Spleen (tissue), 13 donors: ENCODE measurements at places on chromosomes 3 and 15.

DNA sequence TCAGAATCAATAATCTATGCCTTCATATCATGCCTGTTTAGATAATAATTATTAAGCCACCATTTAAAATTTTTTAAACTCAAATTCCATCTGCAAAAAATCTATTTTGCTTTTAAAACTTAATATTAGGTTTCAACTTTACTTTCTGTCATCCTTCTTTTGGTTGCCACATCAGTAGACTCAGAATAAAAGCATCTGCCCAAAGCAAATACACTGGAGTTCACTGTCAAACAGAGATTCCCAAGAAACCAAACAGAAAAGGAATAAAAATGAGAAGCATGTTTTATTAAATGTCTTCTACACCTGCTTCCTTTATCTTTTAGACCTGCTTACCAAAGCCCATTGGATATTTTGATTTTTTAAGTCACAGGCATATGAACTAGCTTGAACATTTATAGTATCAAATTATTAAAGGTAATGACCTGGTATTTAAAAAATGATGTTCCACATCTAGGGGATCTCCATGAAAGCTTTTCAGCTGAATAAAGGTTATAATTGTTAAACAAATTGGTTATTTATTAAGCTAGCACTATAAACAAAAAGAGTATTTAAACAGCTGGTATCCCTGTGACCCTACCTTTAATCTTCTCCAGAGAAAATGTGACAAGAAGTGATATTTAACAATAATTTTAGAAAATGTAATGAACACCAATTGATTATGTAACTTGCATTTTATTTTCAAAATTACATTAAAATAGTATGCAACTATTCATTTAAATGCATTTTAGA is 62.5 kb downstream of the ALCAM start:
- DNase-seq, result no peak

GRCh38 chr3:151467069-151467468 is 6.2 kb upstream of the IGSF10 start:
- DNase-seq, result no peak

- DNase-seq, result no peak
These were observed 14.0 kb downstream of the SNX33 start for GRCh38 chr15:75661756-75662140.

DNA sequence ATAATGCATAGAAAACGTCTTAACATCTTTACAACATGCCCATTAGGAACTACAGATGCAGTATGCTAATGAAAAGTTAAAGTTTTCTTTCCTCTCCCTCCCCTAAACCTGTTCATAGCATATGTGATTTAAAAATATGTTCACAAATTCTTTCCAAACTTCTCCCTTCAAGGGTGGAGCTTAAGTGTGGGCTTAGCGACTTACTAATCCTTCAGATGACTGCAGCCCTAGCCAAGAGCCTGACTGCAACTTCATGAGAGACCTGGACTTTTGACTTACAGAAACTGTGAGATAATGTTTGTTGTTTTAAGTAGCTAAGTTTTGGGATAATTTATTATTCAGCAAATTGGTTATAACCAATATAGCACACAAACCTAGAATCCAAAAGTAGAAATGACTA is 22.0 kb upstream of the ANXA2 start:
- DNase-seq, result no peak

DNA sequence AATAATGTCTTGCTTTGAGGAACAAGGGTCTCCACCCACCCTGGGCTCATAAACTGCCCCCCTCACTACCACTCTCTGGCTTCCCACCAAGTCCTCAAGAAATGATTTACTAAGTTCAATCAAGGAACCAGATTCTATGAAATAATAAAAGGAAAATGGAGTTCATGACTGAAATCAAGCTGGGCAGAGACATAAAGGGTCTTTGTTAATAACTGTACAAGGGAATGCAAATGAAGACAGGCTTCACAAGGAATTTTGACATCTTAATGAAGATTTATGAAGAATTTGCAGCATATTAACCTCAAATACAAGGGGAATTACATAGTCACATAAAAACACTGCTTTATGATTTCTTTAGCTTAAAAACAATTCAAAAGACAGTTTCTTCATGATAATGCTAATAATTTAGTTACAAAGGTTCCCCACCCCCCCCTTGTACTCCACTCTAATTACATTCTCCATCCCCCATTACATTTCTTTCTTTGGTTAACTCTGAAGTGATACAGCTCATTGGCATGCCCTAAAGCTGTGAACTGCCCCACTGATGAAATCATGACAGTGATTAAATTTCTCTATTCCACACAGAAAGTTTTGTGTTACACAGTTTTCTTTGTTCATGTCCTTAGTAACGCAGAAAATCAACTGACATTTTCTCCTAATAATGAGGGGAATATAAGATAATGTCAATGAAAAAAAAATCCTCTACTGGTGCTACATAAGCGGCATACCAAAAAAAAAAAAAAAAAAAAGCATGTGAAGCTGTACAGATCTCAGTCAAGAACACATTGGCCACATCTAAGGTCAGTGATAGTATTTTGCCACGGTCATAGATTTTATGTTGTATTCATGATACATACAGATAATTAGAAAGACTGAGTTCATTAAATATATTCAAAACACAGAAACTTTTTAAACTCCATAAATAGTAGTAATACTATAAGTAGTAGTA is 54.4 kb downstream of the WWTR1 start:
- no peak for DNase-seq

DNA sequence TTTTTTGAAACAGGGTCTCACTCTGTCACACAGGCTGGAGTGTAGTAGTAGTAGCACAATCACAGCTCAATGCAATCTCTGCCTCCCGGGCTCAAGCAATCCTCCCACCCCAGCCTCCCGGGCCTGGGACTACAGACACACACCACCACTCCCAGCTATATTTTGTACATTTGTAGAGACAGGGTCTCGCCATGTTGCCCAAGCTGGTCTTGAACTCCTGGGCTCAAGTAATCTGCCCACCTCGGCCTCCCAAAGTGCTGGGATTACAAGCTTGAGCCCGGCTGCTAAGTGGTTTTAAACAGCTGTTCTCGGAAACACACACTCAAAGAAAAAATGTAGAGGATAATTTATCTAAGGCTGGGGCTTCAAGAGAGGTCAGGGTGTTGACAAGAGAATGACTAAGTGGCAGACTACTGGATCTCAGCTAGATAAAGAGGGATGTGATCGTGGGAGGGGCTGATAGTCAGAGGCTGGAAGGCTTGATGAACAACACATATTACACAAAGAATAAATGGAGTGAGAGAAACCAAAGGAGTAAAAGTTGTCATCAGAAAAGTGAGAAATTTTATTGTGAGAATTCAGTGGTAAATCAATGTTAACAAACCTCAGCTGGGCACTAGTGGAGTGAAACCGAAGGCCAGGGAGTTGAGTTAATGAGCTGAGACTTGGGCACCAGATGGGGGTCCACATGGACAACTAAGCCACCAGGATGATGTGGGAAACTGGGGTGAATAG is 6.7 kb downstream of the CCR5AS start:
- no peak for DNase-seq

DNA sequence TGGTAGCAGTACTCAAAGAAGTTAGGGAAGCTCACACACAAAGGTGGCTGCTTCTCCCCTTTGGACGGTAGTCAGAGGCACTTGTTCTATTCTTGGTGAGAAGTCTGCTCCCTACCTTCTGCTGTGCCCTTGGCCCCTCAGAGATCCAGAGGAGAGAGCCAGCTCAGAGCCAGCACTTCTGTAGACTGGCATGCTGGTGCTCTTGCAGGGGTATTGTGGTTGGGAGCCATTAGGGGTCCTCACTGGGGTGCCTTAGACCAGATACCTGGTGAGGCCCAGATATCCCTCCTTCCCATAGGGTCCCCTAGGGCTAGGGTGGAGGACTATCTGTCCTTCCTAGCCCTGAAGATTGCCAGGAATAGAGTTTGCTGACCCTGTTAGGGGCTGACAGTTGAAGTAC is 140.6 kb downstream of the EEFSEC start:
- DNase-seq, result no peak

DNA sequence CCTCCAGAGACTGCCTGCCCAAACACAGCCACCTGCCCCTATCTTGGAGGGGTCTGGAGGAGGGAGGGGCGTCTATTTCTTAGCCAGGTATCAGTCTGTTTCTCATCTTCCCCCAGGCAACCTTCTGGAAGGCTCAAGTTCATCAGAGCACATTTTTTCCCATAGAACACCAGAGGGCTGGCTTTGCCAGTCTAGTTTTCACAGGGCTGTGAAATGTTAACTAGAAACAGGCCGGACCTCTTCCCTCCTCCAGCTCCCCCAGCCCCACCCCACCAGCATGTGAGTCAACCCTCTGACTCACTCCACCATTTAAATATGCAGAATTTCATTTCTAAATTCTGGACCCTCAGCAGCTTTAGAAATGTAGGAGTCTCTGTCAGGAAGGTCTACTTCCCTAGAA is 66.9 kb downstream of the SLCO2A1 start:
- DNase-seq, result peak; percentile 25

GRCh38 chr15:23567921-23568320 is 2.4 kb downstream of the MKRN3 start:
- no peak for DNase-seq

GRCh38 chr15:90818251-90819210 is 49.9 kb upstream of the FURIN start:
- DNase-seq, result peak; percentile 88
